GM12891 (cell line): ENCODE measurements at places on chromosomes 5 and 9.

DNA sequence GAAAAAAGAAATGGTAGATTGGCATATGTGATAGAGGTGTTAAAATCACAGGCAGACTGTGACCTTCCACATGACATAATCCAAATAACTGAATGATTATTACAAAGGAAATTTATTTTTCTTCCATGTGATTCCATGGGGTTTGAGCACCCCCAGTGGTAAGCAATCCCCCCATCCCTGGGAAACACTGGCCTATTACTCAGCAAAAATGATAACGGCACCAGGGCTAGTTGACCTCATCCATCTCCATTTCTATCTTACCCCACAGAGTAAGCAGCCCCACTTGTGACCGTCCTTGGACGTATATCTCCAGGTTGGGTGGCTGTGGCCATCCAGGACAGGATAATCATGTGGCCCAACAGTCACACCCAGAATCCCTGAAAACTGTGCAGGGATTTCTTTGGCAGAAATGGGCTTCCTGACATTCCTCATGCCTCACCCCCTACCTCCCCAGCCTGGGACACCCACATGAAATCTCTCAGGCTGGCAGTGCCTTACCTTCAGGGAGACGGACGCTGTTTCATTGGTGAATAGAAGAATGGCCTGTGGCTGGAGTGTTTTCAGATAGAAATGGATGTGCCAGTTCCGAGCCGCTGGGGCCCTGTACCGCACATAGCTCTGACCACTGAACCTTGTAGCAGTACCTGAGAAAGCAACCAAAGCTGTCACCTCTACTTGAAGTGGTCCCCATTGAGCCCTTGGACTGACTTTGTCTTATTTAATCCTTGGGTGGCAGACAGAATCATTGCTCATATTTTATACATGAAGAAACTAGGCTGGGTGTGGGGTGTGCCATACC is 69.9 kb downstream of the SLC36A1 start:
- no peak for DNase-seq

- no peak for DNase-seq
These were observed 188.6 kb downstream of the SNX18 start for GRCh38 chr5:54705994-54706653.

- no peak for DNase-seq
These were observed 356.5 kb upstream of the TUSC1 start for GRCh38 chr9:26034786-26035185.

DNA sequence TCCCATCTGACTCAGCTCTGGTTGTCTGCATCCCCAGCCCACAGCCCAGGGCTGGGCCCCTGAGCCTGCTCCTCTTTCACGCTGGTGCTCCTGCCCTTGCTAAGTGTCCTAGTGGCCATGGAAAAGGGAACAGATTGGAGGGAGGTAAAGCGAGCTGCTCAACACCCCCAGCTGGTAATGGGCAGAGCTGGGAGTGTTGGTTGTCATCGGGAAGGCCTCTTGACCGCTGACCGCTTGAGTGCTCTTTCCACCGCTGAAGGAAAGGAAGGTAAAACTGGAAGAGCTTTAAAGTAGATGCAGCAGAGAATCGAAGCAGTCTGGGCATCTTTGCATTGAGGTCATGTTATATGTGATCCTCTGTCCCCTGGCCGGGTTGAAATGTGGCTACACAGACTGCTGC is 60.2 kb downstream of the CRB2 start:
- no peak for DNase-seq
